Mesenteric fat pad (tissue), 1 donor: ENCODE measurements at places on chromosomes 13 and 19.

DNA sequence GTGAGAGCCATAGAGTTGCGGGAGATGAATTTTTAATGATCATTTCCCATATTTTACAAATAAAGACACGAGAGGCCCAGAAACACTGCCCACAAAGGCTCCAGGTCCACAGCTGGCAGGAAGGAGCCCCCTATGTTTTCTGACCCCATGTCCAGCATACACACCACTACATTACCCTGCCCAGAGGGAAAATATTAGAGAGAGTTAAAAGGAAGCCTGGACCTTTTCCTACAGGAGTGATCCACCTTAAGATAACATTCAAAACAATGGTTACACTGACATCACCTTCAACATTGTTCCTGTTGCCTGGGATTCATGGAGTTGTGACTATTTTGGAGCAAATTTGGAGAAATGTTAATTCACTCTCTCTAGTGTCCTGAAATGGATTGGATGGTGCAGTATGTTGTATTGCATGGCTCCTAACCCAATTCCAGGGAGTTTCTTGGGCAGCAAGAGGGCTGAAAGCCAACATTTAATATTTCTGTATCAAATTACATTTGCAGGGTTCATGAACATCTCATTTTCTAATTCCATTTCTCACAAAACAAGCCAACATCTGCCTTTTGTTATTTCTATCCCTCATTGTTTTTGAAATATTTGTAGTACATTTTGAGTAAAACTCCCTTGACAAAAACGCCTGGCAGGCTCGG is 172.5 kb downstream of the DLEU7 start:
- DNase-seq = no peak

GRCh38 chr13:44523146-44524015 is 52.7 kb downstream of the TSC22D1 start:
- no peak for DNase-seq

- DNase-seq = no peak
Observed at GRCh38 chr13:51015973-51016372, 95.1 kb downstream of the C13orf42 start.

GRCh38 chr13:36432106-36432544 is at the start of gene CCNA1:
CCNA1 (plus strand) TSS chr13:36432495; CDS start chr13:36433057, 562 bp downstream.
- no peak for DNase-seq

DNA sequence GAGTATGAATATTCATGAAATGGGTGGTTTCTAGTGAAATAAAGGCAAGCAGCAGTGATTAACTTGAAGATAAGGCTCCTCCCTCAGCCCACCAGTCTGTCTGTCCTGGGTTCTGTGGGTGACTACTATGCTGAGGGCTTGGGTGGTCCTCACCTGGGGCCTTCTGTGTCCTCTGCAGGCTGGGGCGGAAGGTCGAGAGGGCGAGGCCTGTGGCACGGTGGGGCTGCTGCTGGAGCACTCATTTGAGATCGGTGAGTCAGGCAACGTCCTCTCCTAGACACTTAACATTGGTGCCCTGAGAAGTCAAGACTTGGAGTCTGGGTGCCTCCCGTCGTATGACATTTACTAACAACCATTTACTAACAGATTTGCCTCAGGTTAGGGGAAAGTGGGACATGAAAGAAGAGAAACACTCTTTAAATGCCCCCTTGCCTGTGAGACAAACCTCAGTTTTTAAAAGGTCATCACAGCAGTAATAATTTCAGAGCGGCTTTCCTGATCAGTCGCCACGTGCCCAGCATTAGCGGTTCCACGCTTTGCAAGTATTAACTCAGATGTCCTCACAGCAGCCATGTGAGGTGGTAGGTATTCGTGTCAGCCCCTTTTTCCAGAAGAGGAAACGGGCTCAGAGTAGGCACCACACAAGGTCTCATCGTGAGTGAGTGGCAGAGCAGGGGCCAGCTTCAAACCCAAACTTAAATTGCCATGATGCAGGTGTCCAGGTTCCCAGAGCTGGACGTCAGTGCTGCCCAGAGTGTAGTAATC is 1.3 kb upstream of the GARIN5A start:
- DNase-seq = no peak

DNA sequence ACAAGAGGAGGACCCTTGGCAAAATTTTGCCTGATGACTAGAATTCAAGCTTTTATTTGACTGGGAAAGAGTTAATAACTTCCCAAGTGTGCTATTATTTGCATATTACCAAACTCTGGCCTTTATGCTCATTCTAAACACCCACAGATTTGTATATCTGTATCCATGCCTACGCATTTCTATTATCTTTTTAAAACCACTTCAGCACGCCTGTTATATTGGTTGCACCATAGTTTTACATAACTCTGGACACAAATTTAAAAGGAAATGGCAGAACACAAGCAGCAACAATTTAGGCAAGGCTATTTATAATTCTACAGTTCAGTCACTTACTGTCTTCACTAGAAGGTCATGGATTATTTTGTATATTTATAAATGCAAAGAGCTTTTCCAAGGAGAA is 3.7 kb upstream of the RASL11A start:
- DNase-seq = no peak
